ENCODE measurements at places on chromosomes 5 and 9.

GRCh38 chr9:132543960-132544359 lies 38.4 kb upstream of the BARHL1 start:
- DNase-seq, result peak; percentile 15

DNA sequence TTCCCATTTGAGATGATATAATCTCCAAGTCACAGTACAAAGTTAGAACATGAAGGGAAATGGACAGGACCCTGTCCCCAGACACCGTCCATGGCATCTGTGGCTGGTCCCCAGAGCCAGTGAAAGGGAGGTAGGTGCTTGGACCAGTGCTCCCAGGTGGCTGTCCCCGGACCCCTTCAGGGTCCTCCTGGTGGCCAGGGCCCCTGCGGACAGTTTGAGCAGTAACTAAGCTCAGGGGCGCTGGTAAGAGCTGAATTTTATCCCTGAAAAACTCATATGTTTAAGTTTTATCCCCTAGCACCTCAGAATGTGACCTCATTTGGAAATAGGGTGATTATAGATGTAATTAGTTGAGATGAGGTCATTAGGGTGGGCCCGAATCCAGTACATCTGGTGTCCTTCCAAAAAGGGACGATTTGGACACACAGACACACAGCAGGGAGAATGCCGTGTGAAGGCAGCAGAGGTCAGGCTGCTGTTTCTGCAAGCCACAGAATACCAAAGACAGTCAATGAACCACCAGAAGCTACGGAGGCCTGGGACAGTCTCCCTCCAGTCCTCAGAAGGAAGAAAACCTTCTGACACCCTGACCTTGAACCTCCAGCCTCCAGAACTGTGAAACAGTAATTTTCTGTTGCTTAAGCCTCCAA lies 185.0 kb downstream of the ATPSCKMT start:
- DNase-seq, result no peak

GRCh38 chr5:149262315-149262714 lies 9.3 kb upstream of the AFAP1L1 start:
- no peak for DNase-seq

DNA sequence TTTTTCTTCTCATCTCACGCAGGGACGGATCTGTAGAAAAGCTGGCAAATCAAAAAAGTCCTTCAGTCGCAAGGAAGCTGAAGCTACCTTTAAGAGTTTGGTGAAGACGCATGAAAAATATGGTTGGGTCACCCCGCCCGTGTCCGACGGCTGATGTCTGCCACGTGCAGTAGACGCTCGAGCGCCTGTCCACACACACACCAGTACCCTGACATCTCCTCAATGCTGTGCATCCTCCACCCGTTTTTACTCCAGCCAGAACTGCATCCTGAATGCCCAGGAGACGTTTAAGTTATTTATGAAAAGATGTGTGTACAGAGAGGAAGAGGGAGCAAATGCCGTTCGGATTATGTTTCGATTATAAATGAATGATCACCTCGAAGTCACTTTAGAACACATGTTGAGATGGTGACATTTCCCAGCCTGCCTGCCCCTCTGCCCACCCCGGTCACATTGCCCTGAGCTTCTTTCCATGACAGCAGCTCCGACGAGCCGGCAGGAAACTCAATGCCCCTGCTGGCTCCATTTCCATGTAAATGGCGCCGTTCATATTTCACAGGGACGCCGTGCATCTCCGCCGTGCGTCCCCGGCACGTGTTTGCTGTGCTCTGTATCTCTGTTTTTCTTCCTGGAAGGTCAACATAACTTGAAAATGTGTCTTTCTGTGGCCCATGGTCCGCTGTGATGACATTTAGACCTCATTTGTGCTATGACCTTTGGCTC lies 42.7 kb downstream of the UBE2QL1 start:
- DNase-seq, result no peak

DNA sequence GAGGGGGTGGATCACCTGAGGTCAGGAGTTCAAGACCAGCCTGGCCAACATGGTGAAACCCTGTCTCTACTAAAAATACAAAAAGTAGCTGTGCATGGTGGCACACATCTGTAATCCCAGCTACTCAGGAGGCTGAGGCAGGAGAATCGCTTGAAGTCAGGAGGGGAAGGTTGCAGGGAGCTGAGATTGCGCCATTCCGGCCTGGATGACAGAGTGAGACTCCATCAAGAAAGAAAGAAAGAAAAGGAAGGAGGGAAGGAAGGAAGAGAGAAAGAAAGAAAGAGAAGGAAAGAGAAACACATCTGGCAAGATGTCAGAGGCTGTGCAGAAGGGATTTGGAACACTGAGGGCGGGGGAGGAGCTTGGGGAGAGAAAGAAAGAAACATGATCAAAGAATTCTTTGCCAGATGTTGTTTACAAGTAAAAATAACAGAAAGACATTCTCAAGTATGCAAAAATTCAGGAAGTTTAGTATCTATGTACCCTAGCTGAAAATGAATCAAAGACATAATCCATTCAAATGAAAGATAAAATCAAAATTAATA lies 93.7 kb downstream of the AK8 start:
- no peak for DNase-seq

DNA sequence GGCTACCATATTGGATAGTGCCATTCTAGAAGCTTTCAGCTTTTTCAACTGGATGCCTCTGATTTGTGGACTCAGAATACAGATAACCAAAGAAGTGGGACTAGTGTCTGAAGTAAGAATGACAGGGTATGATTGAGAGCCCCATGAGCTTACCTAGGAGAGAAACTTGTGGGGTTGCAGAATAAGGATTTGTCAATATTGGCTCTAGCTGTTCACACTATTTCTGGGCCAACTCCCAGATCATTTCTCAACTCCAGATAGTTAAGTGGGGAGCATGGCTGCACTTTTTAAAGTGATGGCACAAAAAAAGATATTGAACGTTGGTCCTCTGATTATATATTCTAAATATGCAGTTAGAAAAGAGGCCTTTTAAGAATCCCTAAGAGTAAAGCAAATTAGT lies 252.1 kb downstream of the DOCK8 start:
- peak; percentile 32 for DNase-seq

DNA sequence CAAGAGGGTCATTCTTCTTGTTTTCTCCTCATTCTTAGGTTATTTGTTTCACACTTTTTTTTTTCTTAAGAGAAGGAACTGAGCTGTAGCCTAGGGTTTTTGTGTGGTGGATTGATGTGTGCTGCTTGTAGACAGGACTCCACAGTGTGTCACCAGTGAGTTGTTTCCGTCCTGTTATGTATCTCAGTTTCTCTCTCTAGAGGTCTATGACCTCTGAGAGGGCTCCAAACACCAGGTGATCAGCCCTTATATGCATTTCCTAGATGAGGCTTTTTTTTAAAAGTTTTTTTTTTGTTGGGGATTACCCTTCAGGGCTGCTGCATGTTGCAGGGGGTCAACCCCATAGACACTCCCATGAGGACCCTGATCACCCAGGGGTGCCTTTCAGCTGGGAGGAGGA lies 124.2 kb upstream of the MAST4 start:
- no peak for DNase-seq

DNA sequence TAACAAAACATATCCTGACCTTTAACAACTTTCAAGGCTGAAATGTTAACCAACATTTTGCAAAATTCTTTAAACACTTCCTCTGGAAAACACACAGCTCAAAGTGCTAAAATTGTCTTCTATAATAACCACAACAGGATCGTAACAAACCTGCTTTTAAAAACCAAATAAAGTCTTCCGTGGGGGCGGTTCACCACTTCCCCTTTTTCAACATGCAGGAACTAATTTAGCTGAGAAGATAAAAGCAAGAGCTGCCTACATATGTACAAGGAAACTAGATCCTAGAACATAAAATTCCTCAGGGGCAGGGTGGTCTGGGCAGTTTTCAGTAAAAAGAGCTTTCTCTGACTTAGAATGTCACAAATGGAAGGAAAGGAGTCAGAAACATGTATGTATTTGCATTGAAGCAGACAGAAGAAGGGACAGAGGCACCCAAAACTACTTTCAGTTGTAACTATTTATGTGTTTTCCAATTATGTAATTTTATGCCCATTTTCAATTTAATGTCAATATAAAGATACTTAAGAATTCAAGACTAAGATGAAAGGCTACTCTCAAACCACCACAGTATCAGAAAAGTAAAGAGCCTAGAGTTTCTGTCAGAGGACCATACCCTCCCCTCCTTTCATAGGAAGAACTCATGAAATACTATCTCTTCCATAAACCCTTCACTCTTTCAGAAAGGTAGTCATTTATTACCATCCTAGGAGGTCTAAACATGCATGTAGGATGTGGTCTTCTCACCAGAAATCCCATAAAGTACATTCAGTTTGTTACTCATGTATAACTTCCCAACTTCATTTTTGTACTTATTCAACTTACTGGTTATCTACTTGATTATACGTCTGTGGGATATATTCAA lies 185.9 kb upstream of the RASA1 start:
- no peak for DNase-seq

DNA sequence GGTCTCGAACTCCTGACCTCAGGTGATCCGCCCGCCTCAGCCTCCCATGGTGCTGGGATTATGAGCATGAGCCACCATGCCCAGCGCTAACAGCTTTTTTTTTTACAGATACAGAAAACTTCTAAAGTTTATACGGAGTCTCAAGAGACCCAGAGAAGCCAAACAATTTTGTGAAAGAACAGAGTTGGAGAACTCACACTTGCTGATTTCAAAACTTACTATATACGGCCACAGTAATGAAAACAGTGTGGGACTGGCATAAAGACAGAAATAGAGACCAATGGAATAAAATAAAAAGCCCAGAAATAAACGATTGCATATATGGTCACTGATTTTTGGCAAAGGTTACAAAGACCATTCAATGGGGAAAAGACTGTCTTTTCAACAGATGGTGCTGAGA lies 85.6 kb upstream of the CACNA1B start:
- DNase-seq, result no peak

GRCh38 chr5:127053049-127053448 lies 20.3 kb downstream of the C5orf63 start:
- DNase-seq, result no peak

DNA sequence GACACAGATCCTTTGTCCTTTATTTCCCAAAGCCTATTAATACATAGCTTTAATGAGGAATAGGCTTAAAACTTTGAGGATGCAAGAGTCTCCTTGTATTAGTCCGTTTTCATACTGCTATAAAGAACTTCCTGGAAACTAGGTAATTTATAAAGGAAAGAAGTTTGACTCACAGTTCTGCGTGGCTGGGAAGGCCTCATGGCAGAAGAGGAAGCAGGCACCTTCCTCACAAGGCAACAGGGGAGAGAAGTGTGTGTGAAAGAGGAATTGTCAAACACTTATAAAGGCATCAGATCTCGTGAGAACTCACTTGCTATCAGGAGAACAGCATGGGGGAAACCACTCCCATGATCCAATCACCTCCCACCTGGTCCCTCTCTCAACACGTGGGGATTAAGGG lies 5.4 kb upstream of the CLK4 start:
- DNase-seq, result no peak

DNA sequence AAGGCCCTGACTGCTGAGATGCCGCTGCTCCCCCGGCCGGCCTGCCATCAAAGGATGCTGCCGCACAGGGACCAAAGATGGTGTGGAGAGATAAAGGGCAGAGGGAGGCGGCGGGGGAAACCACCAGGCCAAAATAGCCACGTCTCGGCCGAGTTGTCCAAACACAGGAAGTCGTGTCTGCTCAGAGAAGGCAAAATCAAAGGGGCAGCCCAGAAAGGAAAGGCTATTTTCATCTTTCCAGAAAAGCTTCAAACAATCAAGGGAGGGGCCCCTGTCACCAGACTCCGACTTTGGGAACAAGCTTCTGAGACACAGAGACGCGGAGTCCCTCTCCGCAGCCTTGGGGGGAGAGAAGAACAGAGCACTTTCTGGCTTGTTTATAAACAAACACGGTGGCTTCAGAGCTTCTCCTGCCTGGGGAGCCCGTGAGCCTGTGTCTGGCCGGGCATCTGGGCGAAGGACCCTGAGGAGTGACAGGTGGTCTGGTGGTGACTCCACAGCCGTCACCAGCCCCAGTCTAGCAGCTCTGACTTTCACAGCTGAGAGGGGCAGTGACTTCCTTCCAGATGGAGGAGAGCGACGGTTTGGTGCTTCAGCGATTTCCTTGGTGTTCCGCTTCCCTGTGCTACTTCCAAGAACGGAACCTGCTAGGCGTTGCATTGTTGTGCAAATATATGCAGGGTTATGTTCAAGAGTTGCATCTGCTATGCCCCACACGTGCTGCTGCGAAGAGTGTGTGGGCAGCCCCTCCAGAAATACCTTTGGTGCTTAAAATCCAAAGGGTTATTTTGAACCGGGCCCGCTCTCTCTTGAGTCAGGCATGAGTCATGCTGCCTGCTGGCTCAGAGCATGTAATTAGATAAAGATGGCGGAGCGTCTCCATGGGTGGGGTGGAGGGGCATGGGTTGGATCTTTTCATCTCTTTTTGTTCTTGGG lies 24.0 kb downstream of the ADAMTSL2 start:
- DNase-seq, result peak; percentile 64

- no peak for DNase-seq
Observed at GRCh38 chr9:129400001-129400970, 220.6 kb downstream of the C9orf50 start.

GRCh38 chr5:149007174-149007573 lies 55.7 kb downstream of the SH3TC2 start:
- DNase-seq, result no peak

DNA sequence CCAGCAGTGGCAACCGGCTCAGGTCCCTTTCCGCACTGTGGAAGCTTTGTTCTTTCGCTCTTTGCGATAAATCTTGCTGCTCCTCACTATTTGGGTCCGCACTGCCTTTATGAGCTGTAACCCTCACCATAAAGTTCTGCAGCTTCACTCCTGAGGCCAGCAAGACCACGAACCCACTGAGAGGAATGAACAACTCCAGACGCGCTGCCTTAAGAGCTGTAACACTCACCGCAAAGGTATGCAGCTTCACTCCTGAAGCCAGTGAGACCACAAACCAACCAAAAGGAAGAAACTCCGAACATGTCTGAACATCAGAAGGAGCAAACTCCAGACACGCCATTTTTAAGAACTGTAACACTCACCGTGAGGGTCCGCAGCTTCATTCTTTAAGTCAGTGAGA lies 103.5 kb downstream of the GLIS3 start:
- no peak for DNase-seq

Data from right lung (tissue), 10 donors.